ENCODE measurements at places on chromosomes 5 and 9. TPM values are rescaled to one million over a fixed set of nuclear protein-coding genes. Genes with fewer than 3 reads are reported as not detected.

Gene PFDN1
- 130 TPM for polyA plus RNA-seq

Gene GRXCR2
- polyA plus RNA-seq, result not detected

Gene APBA1
- polyA plus RNA-seq, result not detected

Gene CTNND2
- polyA plus RNA-seq, result not detected
